ENCODE measurements at places on chromosomes 1 and 21. TPM values are rescaled to one million over a fixed set of nuclear protein-coding genes. Genes with fewer than 3 reads are reported as not detected.

Gene SPRR2G
- total RNA-seq: not detected

Gene SLC41A1
- 29.4 TPM for total RNA-seq

Gene NUDT4B
- total RNA-seq: 87.9 TPM

Gene FAM72B
- 1.0 TPM for total RNA-seq

Gene IL10
- not detected for total RNA-seq

Gene OR2T29
- total RNA-seq: not detected

Gene LHX8
- 0.35 TPM for total RNA-seq

Gene SLC45A1
- total RNA-seq: 0.28 TPM

Gene NR1I3
- total RNA-seq: 0.33 TPM

Gene DNAJC8
- total RNA-seq: 51.9 TPM

Gene FAM229A
- 8.6 TPM for total RNA-seq

Gene KLF17
- not detected for total RNA-seq

Gene XCL2
- not detected for total RNA-seq

DNA sequence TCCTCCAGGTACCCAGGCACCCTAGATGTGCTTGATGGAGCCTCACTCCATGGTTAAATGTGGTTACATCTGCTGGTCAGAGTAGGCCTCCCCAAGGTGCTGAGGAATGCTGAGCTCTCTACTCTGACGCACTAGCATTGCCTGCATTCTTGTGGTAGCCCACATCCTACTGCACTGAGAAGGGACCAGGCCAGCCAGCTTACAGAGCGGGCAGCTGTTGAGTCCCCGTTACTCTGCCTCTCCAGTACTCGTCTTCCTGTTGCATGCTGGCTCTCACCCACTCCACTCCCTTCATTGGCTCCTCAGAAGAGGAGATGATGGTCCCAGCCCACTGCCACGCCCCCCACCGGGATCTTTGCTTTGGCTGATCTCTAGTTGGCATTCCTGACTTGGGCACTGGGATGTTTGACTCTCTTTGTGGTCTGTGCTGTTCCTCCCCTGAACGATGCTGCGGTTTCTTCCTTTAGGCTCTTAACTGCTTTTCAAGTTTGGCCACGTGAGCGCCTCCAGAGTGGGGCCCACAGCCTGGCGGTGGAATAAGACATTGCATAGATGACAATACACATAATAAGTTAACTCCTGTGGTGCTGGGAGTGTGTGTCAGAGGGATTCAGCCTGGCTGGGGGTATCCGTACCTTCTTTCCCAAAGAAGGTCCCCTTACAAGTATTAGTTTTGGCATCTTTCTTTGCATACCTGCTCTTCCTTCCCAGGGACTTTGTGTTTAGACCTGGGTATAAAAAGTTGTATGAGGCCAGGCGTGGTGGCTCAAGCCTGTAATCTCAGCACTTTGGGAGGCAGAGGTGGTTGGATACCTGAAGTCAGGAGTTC lies 18.6 kb downstream of the AZIN2 start:
- H3K36me3 ChIP-seq: no peaks in the 10 kb centered on the region
- no peaks in the 10 kb centered on the region for H3K4me1 ChIP-seq
- DNase-seq: peak; percentile 17
- H3K4me3 ChIP-seq: no peak overlapping the region
- no peak overlapping the region for H3K27ac ChIP-seq
- no peaks in the 10 kb centered on the region for H3K27me3 ChIP-seq

DNA sequence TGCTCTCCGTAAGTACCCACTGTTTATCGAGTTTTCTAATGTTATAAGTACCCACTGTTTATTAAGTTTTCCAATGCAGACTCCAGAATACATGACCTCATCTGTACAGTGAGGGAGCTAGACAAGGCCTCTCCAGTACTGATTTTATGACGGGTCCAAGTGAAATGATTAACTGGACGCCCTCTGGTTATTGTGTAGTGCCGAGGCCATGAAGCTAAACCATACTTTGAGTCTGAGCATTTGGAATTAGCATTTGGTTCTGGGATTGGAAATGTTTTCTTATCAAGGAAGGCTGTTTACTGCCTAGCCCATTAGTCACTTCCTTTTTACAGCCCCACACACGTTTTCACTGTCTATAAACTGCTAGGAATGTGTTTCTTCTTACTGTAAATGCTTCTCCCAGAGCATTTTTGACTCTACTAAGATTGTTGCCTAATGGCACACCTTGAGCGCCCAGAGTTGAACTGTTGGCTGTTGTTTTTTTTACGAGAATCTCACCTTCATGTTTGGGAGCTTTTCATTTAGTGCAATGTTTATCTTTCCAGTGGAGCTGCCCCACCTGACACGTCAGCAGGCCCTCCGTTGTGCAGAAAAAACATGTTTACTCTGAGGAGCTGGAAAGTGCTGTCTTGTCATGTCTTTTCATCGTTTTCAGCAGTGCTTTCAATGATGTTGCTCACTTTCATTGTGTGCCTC lies 26.9 kb downstream of the SPATA46 start:
- no peak overlapping the region for H3K4me3 ChIP-seq
- DNase-seq: peak; percentile 91

DNA sequence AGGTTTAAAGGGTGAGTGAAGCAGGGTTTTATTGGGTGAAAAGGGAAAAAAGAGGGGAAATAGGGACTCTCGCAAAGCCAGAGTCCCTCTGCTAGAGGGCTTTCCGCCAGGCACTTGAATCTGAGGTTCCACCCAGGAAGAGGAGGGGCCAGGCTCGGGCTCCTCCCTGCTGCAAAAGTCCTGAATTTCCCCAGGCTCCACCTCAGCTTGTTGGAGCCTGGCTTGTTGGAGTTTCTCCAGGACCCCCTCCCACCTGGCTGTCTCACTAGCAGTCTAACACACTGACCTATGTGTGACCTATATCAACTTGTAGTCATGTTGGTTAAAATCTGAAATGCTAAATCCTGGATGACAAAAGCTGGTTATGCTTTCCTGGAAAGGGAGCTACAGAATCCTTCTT lies 25.5 kb downstream of the GBP2 start:
- no peak overlapping the region for H3K27ac ChIP-seq
- no peaks in the 10 kb centered on the region for H3K36me3 ChIP-seq
- no peak for DNase-seq
- H3K4me1 ChIP-seq: peaks cover 2% of the 10 kb centered on the region
- H3K27me3 ChIP-seq: no peaks in the 10 kb centered on the region

DNA sequence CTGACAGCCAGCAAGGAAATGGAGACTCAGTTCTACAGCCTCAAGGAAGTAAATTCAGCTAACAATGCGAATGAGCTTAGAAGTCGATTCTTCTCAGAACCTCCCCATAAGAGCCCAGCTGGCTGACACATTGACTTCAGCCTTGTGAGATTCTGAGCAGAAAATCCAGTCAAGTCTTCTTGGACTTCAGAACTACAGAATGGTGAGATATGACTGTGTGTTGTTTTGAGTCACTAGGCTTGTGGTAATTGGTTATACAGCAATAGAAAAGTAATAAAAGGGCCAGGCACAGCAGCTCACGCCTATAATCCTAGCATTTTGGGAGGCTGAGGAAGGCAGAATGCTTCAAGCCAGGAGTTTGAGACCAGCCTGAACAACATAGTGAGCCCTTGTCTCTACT lies 161.8 kb upstream of the IVNS1ABP start:
- H3K27ac ChIP-seq: no peak overlapping the region
- DNase-seq: no peak
- no peaks in the 10 kb centered on the region for H3K27me3 ChIP-seq
- no peaks in the 10 kb centered on the region for H3K36me3 ChIP-seq
- no peaks in the 10 kb centered on the region for H3K4me1 ChIP-seq

DNA sequence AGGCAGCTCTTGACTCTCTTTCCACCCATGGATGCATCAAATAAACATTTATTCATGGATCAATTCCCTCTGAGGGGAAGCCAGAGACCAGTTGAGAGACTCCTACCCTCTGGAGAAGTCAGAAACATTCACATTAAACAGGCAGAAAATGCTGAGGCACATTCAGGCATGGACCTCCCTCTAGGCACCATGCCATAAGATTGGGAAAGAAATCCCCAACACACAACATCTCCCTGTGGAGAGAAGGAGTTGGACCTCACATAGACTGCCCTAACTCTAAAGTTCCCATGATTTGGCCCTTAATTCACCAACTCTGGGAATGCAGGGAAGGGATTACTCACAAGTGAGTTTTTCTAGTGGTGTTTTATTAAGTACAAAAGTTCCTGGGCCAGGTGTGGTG lies 415.3 kb upstream of the C1orf87 start:
- H3K4me1 ChIP-seq: no peaks in the 10 kb centered on the region
- no peaks in the 10 kb centered on the region for H3K27me3 ChIP-seq
- DNase-seq: no peak
- H3K27ac ChIP-seq: no peak overlapping the region
- H3K36me3 ChIP-seq: no peaks in the 10 kb centered on the region

- peaks cover 14% of the 10 kb centered on the region for H3K4me1 ChIP-seq
- H3K36me3 ChIP-seq: peaks cover 7% of the 10 kb centered on the region
- no peak for DNase-seq
- peak overlapping the region; percentile 91 for H3K27ac ChIP-seq
Measured at GRCh38 chr1:32179193-32179442, 357 bp upstream of the TXLNA start.

GRCh38 chr1:10271869-10272268 lies 61.5 kb downstream of the KIF1B start:
- peak overlapping the region; percentile 58 for H3K27ac ChIP-seq
- H3K4me3 ChIP-seq: no peak overlapping the region
- H3K36me3 ChIP-seq: peaks cover 36% of the 10 kb centered on the region
- H3K4me1 ChIP-seq: no peaks in the 10 kb centered on the region
- no peaks in the 10 kb centered on the region for H3K27me3 ChIP-seq
- peak; percentile 7 for DNase-seq

GRCh38 chr1:191541758-191542157 lies 616.5 kb upstream of the RGS18 start:
- no peaks in the 10 kb centered on the region for H3K4me1 ChIP-seq
- H3K4me3 ChIP-seq: no peak overlapping the region
- H3K36me3 ChIP-seq: no peaks in the 10 kb centered on the region
- H3K27ac ChIP-seq: no peak overlapping the region
- no peak for DNase-seq

- no peaks in the 10 kb centered on the region for H3K36me3 ChIP-seq
- DNase-seq: peak; percentile 55
- H3K27me3 ChIP-seq: no peaks in the 10 kb centered on the region
- no peak overlapping the region for H3K27ac ChIP-seq
Measured at GRCh38 chr1:210739627-210740026, 394.3 kb downstream of the KCNH1 start.

DNA sequence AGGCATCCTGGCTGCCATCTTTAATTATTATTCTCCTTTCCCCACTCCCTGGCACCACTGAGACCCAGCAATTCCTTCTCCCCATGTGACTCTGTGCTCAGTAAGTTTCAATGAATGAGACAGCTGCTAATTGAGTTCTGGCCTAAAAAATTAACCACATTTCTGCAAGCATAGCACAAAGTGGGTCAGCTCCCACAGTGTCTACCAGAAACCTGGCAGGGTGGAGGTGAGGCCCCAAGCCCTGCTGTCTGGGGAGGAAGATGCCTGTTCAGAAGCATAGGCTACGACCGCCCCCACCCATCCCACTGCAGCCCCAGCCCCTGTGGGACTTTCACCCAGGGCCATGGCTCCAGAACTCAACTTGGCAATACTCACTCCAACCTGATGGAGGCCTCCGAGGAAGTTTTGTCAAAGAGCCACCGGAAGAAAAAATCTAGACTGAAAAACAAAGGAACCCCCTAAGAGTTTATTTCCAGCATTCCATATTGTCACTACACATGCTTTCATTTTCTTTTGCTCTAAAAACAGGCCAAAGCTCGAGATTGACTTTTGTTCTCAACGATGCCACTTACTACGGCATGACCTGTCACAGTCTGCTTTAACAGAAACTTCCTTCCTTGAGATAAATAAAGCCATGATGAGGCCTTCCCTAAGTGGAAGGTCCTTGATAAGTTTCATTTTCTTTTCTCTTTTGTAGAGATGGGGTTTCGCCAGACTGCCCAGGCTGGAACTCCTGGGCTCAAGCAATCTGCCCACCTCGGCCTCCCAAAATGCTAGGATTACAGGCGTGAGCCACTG lies 26.5 kb downstream of the TMEM63A start:
- DNase-seq: no peak
- peaks cover 10% of the 10 kb centered on the region for H3K36me3 ChIP-seq
- no peaks in the 10 kb centered on the region for H3K27me3 ChIP-seq
- H3K27ac ChIP-seq: peak overlapping the region; percentile 51
- no peak overlapping the region for H3K4me3 ChIP-seq

- no peaks in the 10 kb centered on the region for H3K36me3 ChIP-seq
- H3K4me1 ChIP-seq: peaks cover 71% of the 10 kb centered on the region
- DNase-seq: peak; percentile 14
- H3K27me3 ChIP-seq: no peaks in the 10 kb centered on the region
- no peak overlapping the region for H3K27ac ChIP-seq
Measured at GRCh38 chr1:64568171-64568450, 98.2 kb downstream of the CACHD1 start.

DNA sequence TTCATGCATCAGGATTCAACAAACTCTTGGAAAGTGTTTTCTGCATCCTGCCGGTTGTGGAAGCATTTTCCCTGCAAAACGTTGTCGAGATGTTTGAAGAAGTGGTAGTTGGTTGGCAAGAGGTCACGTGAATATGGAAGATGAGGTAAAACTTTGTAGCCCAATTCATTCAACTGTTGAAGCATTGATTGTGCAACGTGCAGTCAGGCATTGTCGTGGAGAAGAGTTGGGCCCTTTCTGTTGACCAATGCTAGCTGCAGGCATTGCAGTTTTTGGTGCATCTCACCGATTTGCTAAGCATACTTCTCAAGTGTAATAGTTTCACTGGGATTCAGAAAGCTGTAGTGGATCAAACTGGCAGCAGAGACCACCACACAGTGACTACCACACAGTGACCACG lies 57.0 kb upstream of the PRDM2 start:
- H3K4me3 ChIP-seq: no peak overlapping the region
- no peaks in the 10 kb centered on the region for H3K27me3 ChIP-seq
- no peak overlapping the region for H3K27ac ChIP-seq
- no peaks in the 10 kb centered on the region for H3K36me3 ChIP-seq
- DNase-seq: no peak
- no peaks in the 10 kb centered on the region for H3K4me1 ChIP-seq

- peaks cover 28% of the 10 kb centered on the region for H3K36me3 ChIP-seq
- no peak overlapping the region for H3K4me3 ChIP-seq
- H3K27me3 ChIP-seq: no peaks in the 10 kb centered on the region
- H3K4me1 ChIP-seq: peaks cover 5% of the 10 kb centered on the region
Measured at GRCh38 chr1:44217809-44218410, 4.6 kb downstream of the DMAP1 start.

GRCh38 chr21:46344219-46344915 lies 20.4 kb downstream of the PCNT start:
- H3K36me3 ChIP-seq: peaks cover 15% of the 10 kb centered on the region
- H3K27ac ChIP-seq: no peak overlapping the region
- no peaks in the 10 kb centered on the region for H3K4me1 ChIP-seq

- DNase-seq: no peak
- H3K4me1 ChIP-seq: no peaks in the 10 kb centered on the region
- no peak overlapping the region for H3K4me3 ChIP-seq
- no peaks in the 10 kb centered on the region for H3K36me3 ChIP-seq
- no peak overlapping the region for H3K27ac ChIP-seq
- H3K27me3 ChIP-seq: no peaks in the 10 kb centered on the region
Measured at GRCh38 chr1:197998110-197998509, 80.9 kb downstream of the LHX9 start.

- no peaks in the 10 kb centered on the region for H3K36me3 ChIP-seq
- H3K4me3 ChIP-seq: no peak overlapping the region
- H3K27ac ChIP-seq: peak overlapping the region; percentile 61
- DNase-seq: peak; percentile 87
Measured at GRCh38 chr1:246492611-246493245, 14.4 kb downstream of the SMYD3 start.

Measured in cardiac muscle cell (in vitro differentiated cells and primary cell).